NCI-H1694 (cell line): ENCODE measurements at places on chromosomes 11 and 22.

- DNase-seq: no peak
Observed at GRCh38 chr11:112596324-112596723, 335.7 kb upstream of the PLET1 start.

GRCh38 chr11:122156940-122157382 lies 40.9 kb upstream of the BLID start:
- DNase-seq: no peak

DNA sequence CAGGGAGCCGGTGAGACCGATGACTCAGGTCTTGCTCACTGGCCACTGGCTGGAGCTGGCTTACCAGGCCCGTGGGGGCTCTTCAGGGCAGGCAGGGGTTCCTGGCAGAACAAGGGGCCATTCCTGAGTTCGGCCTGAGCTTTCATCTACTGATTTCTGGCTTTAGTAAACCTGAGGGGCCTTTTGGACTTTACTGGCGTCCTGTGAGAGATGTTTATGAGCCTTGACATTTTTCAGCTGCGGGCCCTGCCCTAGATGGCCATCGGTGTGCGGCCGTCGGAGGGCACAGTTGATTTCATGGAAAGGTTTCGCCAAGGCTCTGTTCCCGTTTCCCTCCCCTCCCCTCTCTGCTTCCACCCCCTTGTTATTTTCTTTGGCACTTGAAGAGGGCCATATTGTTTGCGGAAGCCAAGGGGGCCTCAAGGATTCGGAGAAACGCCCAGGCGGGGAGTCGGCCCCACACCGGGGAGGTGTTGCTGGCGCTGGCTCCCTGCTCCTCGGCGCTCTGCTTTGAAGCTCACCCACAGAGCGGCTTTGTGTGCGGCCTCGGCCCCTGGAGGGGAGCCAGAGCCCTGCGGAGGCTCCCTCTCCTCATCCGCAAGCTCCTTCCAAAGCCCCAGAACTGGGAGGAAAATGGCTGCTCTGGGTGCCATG lies 17.7 kb downstream of the ELF5 start:
- no peak for DNase-seq

DNA sequence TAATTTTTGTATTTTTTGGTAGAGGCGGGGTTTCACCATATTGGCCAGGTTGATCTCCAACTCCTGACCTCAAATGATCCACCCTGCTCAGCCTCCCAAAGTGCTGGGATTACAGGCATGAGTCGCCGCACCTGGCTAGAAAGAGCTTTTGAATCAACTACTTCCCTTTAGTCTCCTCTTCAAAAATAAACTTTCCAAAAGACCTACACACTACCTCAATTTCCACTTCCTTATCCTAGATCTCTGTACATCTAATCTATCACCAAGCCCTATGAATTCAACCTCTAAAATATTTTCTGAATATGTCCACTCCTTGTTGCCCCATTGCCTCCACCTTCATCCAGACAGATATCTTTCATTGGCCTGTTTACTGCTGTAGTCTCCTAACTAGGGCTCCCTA lies 13.1 kb upstream of the DDX6 start:
- no peak for DNase-seq

GRCh38 chr22:49958366-49958921 lies 2.1 kb upstream of the PIM3 start:
- no peak for DNase-seq

DNA sequence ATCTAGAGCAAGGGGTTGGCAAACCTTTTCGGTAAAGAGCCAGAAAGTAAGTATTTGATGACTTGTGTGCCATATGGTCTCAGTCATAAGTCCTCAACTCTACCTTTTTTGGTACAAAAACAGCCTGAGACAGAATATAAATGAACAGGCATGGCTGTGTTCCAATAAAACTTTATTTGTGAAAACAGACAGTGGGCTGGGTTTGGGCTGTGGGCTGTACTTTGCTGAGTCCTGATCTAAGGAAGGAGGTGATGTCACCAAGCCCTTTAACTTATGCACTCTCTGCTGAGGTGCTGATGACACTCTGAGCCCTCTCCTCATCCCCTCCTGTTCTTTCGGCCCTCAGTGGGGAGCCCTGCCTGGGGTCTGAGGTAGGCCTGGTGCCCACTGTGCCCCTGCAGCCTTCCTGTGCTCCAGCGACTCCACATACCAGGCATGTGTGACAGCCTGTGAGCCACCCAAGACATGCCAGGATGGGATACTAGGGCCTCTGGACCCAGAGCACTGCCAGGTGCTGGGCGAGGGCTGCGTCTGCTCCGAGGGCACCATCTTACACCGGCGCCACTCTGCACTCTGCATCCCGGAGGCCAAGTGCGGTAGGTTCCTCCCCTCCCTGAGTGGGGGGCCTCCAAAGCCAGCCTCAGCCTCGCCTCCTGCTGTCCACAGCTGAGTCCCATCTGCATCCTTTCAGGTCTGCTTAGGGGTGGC lies 85.9 kb upstream of the MYOD1 start:
- no peak for DNase-seq

GRCh38 chr22:28703436-28703835 lies 23.8 kb upstream of the TTC28 start:
- DNase-seq: no peak

DNA sequence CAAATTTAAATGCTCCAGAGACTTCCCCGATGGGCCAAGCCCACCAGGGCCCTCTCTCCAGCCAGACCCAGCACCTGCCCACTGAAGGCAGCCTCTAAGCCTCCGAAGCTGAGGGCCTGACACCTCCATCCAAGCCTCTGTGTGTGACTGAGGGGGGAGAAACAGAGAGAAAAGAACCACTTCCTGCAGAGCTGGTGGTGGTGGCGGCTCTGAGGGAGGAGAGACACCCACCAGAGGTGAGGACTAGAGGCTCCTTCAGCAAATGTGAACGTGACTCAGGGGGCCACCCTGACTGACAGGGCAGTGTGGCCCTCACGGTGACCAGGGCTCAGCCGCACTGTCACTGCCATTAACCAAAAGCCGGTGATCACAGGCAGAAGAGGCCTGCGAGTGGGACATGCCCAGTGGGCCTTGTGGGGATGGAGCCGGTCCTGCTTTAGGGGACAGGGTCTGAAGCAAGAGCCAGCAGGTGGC lies 31.0 kb upstream of the CD5 start:
- no peak for DNase-seq

- no peak for DNase-seq
Observed at GRCh38 chr11:20037396-20038153, 122.7 kb downstream of the DBX1 start.

GRCh38 chr11:45001466-45002165 lies 50.9 kb upstream of the TP53I11 start:
- DNase-seq: no peak

GRCh38 chr22:41968601-41969000 lies 642 bp upstream of the SEPTIN3 start:
- DNase-seq: no peak

- no peak for DNase-seq
Observed at GRCh38 chr11:34653031-34653430, 32.1 kb downstream of the EHF start.

- DNase-seq: no peak
Observed at GRCh38 chr11:8988329-8989234, 15.2 kb downstream of the NRIP3 start.

DNA sequence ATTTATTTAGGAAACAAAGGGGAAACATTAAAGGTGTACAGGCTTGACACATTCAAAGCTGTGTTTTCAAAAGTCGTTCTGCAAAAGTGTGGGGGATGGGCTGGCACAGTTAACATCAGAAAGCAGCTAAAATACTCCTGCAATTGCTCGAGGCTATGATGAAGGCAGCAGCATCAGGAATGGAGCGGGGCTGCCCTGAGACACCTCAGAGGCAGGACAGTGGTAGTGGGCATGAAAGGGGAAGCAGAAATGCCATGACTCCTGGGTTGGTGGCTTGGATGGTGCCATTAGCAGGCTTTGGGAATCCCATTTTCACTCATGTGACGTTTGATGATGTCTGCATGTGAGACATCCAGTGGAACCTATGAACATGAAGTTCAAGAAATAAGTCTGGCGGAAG lies 646 bp downstream of the NCAPD3 start:
- no peak for DNase-seq

DNA sequence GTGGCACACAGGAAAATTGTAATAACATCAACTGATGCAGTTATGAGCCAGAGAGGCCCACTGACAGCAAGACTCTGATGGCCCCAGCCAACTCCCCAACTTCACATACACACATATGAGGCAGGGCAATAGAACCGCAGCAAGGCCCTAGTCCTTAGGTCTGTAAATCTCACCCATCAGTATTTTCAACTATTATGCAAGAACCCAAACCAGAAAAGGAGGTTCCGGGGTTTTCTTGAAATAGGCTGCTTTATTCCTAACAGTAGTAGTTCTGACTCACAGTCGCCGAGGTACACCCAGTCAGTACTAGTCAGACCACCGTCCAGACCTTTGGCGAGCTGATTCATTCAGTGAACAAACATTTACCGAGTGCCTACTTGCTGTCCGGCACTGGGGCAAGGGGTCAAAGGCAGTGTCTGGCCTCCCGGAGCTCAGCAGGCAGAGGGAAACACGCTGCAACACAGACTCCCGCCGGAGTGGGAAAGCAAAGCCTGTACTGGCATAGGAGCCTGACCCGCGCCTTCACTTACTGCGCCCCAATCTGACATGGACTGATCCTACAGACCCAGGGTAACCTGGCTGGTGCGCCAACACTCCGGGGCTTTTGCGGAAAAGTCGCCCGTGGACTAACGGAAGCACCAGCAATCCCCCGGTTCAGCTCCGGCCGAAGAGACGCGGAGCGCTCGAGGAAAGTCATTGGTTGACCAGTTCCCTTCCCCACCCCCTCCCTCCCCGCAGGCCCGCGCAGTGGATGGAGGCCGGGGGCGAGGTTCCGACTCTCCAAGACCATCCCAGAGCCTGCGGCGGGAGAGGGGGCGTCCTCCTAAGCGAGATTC lies 1.3 kb downstream of the PLEKHA7 start:
- DNase-seq: no peak

- DNase-seq: no peak
Observed at GRCh38 chr11:124724979-124725718, 14.6 kb upstream of the NRGN start.

DNA sequence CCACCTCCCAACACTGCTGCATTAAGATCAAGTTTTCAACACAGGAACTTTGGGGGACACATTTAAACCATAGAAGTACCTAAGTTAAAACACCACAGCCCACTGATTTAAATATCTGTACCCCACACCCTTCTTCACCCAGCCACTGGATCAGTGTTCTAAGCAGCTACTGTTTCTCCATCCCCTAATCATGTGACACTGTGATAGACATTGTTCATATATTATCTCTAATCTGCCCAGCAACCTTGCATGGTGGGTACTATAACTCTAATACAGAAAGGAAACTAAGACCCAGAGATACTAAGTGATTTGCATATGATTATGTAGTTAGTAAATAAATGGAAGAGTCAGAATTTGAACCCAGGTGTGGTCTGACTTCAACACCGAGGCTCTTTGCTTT lies 70.5 kb upstream of the NNMT start:
- no peak for DNase-seq

- DNase-seq: no peak
Observed at GRCh38 chr11:10857459-10857708, 469 bp downstream of the ZBED5 start.

- no peak for DNase-seq
Observed at GRCh38 chr11:83044958-83045712, 26.6 kb downstream of the RAB30 start.
